ENCODE measurements at places on chromosomes 16 and 17.

- no peak for DNase-seq
Observed at GRCh38 chr16:79687249-79688130, 87.0 kb upstream of the MAF start.

- DNase-seq = peak; percentile 43
Observed at GRCh38 chr17:41812381-41813151, at the start of gene FKBP10. FKBP10 (plus strand) TSS chr17:41813004; CDS start chr17:41813035, 31 bp downstream.

DNA sequence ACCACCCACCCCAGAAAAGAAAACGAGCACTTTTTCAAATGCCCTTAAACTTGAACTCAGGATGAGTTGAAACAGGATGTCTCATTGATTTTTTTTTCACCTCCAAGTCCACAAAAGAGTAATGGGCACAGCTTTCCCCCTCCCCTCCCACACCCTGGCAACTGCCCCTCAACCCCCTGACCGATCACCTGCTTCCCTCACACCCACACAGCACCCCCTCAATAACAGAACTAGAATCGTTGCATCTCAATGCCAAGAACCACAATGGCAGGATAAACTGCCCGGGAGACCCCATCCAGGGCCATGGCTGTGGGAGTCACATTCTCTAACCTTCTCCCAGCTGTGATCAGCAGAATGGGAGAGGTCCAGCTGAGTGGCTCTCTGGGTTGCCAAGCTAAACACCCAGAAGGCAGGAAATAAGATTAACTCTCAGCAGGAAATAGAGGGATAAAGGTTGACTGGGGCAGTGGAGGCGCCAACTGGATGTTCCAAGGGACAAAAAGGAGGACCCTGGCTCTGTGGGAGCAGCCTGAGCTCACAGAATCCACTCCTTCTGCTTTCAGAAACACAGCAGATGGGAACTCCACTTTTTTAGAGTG lies 128.0 kb upstream of the SDK2 start:
- no peak for DNase-seq

DNA sequence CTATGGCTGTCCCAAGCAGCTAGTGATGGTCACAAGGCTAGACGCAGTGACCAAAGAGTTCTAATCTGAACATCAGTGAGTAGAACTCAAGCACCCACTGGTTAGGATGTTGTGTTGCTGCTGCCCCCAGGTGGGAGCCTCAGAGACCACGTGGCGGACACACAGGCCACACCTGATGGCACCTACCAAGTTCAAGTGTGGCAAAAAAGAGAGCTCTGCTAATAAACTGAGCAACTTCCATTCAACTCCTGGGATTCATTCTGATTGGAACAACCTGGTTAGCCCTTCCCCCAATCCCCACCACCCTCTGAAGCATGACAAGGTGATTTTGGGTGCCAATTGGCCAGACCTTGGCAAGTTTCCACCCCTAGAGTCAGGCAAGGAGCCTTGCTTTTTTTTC lies 3.5 kb upstream of the LCMT1 start:
- DNase-seq = peak; percentile 24

- no peak for DNase-seq
Observed at GRCh38 chr17:1744551-1745512, 2.2 kb downstream of the SERPINF2 start.

GRCh38 chr16:83623892-83624291 lies 183.9 kb upstream of the HSBP1 start:
- no peak for DNase-seq

All from central memory CD4-positive, alpha-beta T cell (primary cell).